Fibroblast of upper back skin (primary cell): ENCODE measurements at places on chromosomes 5 and 9.

DNA sequence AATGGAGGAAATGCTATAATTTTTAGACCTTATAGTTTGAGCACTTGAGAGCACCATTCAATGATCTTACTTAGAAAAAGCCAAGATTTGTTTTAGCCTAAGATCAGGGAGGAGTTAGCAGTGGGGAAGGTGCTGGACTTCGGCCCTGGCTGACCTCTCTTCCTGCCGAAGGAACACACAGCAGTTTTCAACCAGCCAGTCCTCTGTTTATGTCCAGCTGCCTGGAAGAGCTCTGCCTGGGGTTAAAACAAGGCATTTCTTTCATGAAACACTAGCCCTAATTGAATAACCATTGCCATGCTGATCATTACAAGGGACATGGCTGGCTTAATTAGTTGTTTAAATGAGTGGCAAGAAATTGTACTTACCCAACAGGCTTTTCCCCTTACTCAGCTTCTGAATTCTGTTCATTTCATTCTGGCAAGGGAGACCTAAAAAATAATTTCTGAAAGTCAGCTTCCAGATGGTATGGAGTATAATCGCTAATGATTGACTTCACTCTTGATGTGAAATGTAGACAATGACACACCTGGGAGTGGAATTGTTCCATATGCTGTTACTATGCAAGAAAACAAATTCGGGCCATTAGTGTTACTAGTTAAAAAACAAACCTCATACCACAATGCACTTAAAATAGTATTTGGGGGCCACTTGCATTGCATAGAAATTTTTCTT is 514.2 kb downstream of the SPOCK1 start:
- DNase-seq: no peak

DNA sequence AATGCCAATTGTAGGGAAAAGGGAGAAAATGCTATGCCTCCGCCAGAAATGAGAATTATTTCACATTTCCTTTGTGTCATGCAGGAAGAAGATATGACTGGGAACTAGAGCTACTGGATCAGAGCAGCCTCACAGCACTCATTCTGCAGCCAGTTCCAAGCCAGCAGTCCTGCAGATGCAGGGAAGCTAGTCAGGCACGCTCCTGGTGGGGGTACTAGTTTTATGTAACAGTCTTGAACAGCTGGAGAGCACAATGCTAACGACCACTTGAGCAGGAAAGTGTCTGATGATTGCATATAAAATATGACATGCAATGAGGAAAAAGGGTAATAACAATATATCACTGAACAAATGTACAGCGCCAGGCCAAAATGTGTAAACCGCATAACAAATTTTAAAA is 21.7 kb downstream of the CDH10 start:
- DNase-seq: peak; percentile 32

DNA sequence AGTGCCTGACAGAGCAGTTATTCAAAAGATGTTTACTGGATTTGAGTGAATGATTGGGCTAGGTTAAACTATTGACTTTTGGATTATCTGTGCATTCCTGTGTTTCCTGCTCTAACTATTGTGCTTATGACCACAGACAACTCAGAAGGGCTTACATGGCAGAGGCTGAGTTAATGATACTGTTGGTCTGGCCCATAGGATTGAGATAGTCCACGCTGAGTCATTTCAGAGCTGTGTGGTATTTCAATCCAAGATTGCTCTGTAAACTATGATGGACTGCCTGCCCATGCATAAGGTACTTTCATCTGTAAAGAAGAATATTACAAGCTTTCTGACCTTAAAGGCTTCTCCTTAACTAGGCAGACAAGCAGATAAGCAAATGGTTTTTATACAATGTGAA is 49.1 kb upstream of the SLIT3 start:
- peak; percentile 89 for DNase-seq

- DNase-seq: peak; percentile 62
Observed at GRCh38 chr5:958701-959571, 49.7 kb upstream of the NKD2 start.

- DNase-seq: peak; percentile 78
Observed at GRCh38 chr5:138449501-138450239, 10.8 kb downstream of the REEP2 start.

DNA sequence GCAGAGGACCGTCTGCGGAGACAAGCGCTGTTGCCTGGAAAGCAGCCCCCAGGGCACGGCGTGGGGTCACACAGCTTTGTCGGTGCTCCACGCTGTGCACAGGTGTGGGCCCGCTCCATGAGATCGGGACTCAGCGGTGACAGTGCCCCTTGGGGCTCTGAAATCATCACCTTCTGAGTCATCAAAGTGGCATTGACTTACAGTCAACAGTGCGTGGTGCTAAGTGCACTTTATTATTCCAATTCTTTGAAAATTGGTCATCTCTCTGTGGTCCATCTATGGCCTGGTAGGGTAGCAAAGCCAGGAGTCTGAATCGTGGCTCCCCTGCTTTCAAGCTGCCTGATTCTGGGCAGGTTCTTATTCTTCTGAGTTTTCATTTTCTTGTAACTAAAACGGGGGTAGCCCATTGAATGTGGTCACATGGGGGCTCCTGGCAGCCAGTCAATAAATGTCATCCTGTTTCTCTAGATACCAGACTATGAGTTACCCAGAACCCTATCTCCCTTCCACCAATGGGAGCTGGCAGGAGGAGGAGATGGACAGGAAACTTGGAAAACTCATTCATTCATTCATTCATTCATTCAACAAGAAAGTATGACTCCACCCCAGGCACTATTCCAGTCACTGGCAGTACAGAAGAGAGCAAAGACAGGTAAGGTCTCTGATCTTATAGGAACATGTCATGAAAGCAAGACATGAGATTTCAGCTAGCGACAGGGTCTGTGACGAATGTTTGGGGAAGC is 20.3 kb upstream of the UNC5A start:
- no peak for DNase-seq

- peak; percentile 93 for DNase-seq
Observed at GRCh38 chr5:84287951-84288350, 96.7 kb downstream of the EDIL3 start.

DNA sequence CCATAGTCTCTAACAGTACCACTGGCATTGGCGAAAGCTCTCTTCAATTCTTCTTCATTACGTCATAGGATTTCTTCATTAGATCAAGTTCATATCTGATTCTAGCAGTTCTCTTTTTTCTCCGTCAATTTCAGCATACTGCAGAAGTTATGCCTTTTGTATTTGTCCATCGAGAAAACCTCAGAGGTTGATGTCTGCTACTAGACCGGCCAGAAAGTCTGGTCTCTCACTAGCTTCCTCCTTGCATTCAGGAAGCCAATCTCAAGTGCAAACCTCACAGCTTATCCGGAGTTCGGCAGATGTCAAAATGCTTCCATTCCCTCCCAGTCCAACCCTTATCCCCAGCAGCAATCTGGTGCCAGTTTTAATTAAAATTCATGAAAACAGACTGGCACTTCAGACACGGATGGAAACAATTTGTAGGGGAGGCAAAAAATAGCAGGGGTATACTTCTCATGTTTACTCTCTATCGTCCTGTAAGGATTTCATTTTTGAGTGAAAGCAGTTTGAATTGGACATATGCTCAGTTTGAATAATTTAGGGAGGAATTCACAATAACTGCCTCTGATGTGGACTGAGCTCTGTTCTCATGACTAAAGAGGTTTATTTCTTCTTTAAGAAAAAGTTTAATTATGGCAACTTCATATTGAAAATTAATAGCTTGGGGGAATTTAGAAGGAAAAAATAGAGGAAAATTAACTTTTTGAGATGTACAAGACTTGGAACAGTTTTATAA is 56.4 kb upstream of the TMC1 start:
- DNase-seq: no peak

DNA sequence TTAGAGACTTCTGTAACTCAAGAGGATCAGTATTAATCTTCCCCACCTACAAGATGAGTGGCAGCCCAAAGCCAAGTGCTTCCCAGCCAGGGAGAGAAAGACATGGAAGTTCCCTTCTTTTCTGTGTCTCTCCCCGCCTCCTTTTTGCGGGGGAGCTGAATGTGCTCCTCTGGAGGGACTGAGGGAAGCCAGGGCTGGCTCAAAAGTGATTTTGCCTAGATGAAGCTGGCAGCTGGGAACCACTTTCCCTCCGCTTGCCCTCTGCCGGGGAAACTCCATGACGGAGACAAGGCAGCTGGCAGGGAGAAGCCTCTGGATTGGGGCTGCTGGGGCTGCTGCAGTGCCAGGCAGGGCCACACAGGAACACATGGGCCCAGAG is 24.4 kb downstream of the EGR1 start:
- no peak for DNase-seq

DNA sequence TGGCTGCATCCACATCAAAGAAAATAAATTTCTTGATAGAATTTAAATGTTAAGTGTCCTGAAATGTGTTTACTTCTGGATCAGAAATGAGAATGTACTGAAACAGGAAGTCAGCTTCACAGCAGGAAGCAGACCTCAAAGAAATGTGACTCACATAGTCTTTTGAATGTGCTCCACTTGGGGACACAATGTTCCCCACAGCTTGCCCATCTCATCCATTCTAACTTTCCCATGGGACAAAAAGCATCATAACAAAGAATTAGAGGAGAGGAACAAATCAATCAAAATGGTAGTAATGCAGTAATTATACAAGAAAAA is 85.7 kb downstream of the GRAMD2B start:
- peak; percentile 25 for DNase-seq

DNA sequence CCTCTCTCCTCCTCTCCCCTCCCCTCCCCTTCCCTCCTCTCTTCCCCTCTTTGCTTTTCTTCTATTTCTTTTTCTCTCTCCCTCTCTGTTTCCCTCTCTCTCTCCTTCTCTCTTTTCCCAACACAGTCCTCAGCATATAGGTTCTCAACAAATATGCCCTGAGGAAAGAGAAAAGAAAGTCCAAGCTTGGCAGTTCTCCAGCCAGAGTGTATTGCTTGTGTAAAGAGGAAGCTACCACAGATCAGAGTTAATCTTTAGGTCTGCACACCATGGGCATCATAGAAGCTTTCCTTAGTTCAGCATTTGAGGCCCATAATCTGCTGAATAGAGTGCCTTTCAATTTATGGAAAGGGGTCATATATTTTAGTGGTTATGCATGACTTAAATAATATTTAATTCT is 382.8 kb upstream of the WWC1 start:
- DNase-seq: peak; percentile 62

DNA sequence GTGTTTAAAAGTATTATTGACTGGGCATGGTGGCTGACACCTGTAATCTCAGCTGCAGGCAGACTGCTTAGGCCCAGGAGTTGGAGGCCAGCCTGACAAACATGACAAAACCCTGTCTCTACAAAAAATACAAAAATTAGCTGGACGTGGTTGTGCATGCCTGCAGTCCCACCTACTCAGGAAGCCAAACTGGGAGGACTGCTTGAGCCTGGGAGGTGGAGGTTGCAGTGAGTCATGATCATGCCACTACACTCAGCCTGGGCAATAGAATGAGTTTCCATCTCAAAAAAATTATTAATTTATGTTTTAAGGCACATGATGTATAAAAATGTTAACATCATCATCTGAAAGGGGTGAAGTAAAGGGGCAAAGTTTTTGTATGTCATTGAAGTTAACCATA is 49.7 kb upstream of the FNIP1 start:
- DNase-seq: no peak
